Lung microvascular endothelial cell (primary cell): ENCODE measurements at places on chromosomes 1 and 21.

DNA sequence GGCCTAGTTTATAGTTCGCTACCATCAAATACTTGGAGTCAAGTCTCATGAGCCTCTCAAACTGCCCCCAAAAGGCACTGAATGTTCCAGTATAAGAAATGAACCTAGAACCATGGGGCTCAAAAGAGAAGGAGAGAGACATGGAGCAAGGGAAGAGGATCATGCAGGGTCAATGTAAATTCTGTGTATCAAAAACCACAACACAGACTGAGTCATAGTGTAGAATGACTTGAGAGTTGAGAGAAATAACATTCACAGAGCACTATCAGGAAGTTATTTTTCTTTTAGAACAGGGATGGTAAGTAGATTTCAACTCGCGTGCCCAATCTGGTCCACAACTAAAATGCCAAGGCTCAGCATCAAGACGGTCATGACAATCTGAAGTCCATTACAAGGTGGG, 59.8 kb downstream of the GNG12 start:
- no peak for DNase-seq

GRCh38 chr1:77168358-77168757, 50.9 kb downstream of the PIGK start:
- no peak for DNase-seq

DNA sequence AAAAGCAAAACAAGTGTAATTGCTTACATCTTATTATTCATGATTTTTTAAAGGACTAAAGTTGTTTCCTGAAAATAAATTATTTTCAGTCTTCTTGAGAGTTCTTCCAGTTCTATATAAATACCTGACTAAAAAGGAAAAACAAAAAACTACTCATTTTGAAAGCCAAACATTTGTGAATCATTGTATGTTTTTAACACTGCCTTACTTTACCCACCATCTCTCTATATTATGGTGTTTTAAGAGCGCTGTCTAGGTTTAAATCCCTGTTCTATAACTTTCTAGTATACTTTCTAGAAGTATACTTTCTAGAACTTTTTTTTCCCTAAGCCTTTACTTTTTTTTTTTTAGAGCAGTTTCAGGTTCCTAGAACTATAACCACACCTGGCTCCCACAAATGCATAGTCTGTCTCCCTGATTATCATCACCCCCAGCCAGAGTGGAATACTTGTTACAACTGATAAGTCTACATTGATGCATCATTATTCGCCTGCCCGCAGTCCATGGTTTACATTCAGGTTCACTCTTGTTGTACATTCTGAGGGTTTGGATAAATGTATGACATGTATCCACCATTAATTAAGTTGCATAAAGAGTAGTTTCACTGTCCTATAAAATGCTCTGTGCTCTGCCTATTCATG, 9.8 kb downstream of the RSBN1 start:
- no peak for DNase-seq

- no peak for DNase-seq
These were observed at the start of gene MEF2D for GRCh38 chr1:156500543-156500792. Gene MEF2D (minus strand): TSS chr1:156500775. CDS start chr1:156483292, 17,483 bp downstream.

- no peak for DNase-seq
These were observed 162.4 kb upstream of the PTBP2 start for GRCh38 chr1:96559181-96559580.

GRCh38 chr1:202961220-202961880, 3.2 kb upstream of the ADIPOR1 start:
- DNase-seq = no peak
